Cortex of kidney (tissue), 1 donor: ENCODE measurements at places on chromosomes 2 and 18.

DNA sequence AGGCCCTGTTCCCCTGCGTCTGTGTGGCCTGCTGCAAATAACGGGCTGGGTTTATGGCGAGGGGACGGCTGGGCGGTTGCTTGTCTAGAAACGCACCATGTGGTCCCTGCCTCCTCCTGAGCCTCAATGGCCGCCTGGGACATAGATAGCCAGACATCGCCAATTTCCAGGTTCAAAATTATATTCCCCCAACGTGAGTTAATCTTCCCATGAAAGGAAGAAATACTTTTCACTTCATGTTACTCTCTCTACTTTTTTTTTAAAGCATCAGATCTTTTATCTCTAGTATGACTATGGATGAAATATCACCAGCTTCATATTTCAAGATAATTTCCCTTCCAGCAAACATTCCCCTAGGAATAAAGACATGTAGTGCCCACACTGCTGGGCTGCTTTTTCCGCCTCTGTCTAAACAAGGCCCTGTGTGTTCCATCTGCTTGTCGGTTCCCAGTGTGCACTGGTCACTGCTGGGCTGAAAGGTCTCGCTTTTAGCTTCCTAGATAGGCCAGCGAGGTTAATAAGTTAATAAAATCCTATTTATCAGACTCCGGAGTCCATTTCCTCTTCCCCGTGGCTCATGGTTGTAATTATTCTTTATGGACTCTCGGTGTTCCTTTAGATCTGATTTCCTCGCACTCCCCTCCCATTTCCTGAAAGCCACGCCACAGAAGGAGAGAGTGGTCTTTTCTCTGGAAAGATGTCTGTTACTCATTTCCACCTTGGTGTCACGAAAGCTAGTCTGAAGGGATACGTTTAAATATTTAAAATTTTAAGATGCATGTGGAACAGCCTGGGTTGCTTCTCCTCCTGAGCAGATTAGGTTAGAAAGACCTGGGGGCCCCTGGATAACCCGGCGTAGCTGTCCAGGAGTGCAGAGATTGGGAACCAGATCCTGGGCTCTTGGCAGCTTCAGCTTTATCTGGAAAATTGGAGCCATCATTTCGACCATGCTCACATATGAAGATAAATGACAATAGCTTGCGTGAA lies 196.6 kb upstream of the COPS8 start:
- no peak for DNase-seq

- DNase-seq, result no peak
Measured at GRCh38 chr2:140275427-140275826, 1495.2 kb upstream of the NXPH2 start.

GRCh38 chr2:114550895-114551793 lies 108.7 kb downstream of the DPP10 start:
- no peak for DNase-seq

GRCh38 chr18:26546875-26547645 lies 1.3 kb downstream of the KCTD1 start:
- DNase-seq, result no peak

DNA sequence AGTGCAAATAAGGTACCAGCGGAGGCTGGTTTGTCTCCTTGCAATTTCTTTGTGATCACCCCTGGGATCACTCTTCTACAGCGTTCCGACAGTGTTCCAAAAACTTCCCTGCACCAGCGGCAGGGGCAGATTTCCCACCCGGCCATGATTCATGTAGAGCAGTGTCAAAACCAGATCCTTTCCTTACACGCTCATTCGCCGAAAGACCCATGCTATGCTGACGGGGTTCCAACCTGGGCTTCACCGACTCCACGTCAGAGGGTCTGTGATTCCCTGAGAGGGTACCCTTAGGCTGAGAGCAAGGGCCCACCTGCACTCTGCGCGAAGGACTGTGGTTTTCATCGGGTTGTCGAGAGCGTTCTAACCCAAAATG lies 423 bp upstream of the TTC27 start:
- DNase-seq, result no peak
